ENCODE measurements at places on chromosomes 6 and 20.

- DNase-seq, result no peak
Measured at GRCh38 chr6:133396984-133397348, 155.8 kb downstream of the EYA4 start.

DNA sequence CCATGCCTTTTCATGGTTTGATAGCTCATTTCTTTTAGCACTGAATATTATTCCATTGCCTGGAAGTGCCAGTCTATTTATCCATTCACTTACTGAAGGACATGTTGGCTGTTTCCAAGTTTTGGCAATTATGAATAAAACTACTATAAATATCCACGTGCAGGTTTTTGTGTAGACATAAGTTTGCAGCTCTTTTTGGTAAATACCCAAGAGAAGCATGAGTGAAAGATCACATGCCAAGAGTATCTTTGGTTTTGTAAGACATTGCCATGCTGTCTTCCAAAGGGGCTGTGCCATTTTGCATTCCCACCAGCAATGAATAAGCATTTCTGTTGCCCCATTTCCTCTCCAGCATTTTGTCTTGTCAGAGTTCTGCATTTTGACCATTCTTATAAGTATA, 120.9 kb downstream of the MANEA start:
- DNase-seq, result no peak

DNA sequence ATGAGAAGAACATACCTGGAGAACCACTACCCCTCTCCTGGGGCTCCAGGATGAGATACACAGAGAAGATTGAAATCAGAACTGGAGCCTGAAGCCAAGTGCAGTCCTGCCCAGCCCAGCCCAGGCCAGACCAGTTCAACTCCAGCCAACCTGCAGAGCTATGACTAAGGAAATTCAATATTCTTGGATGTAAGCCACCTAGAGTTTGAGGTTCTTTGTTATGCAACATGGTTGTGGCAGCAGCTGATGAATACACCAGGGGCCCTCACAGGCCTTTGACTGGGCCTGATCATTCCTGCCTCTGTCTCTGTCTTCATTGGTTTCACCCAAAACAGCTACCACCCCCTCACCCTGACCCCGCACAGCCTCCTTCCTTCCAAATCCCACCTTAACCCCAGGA, 167.8 kb downstream of the LRFN2 start:
- no peak for DNase-seq

DNA sequence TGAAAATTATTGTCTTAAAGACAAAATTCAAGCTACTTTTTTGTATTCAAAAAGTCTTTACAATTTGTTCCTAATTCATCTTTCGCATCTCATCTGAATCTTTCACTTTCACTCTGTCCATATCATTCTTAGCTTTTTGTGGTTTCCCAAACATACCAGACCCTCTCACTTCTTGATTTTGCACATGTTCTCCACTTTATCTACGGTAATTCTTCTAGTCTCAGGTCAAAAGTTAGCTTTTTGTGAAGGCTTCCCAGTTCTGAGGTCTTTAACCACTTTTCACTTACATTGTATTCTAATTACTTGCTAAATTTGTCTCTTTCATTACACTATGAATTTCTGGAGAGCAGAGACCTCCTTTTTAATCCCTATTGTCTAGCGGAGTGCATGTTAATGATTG, 34.6 kb upstream of the EPHA7 start:
- DNase-seq, result no peak

DNA sequence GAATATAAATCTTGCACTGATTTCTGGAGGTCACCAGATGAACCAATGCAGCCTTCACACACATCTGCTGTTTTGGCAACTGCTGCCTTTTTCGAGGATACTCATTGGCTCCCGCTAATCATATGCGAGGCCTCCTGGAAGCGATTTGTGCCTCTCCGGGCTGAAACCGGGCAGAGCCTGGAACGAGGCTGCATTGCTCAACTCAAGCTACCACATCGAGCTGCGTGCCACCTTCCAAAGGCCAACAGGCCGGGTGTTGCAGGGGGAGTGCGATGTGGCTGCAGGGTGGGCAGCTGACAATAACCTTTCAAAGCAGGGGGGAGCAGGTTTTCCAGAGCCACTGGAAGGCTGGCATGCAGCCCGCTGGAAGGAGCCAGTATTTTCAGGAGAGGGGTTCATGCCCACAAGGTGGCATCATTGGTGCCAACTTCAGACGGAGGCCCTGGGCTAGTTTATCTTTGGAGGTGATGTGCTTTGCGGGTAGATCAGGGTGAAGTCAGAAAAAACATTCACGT, 122.6 kb upstream of the IFNGR1 start:
- DNase-seq, result no peak

DNA sequence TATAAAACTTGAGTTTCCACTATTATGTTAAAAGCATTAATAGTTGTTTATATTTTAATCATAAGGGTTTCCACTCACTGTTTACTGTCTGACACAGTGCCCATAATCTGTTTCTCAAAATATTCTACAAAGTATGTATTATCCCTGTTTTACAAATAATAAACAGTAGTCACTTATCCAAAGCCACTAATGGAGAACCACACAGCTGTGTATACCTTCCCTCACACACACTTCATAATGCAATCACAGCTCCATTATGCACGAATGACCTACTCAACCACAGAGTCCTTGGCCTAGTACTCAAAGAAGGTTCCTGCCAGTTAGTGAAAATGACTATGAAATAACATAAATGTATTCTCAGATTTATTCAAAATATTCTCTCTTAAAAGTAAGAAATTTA, 103.1 kb downstream of the EPB41L2 start:
- no peak for DNase-seq

DNA sequence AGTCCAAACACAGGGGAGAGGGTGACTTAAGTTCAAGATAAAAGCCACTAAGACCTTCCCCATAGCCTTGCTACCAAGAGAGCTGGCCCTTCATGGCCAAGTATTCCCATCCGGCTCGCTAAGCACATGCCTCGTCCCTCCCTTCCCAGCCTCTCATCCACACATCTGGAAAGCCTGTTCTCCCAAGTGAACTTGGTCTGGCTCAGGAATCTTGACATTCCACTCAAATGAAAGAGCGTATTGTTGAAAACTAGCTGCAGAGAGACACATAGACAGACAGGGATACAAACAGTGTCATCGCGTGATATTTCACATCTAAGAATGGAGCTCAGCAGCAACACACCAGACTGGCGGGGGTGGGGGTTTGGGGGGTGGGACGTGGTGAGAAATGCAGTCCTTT, 182.8 kb upstream of the FOXQ1 start:
- no peak for DNase-seq

GRCh38 chr6:3747100-3747737, 4.3 kb downstream of the PXDC1 start:
- no peak for DNase-seq

GRCh38 chr6:41055149-41055548, 2.1 kb downstream of the APOBEC2 start:
- no peak for DNase-seq

Measured in WERI-Rb-1 (cell line).